ENCODE measurements at places on chromosomes 13 and 19.

- no peak for ATAC-seq
Measured at GRCh38 chr13:108154421-108154858, 60.9 kb downstream of the LIG4 start.

DNA sequence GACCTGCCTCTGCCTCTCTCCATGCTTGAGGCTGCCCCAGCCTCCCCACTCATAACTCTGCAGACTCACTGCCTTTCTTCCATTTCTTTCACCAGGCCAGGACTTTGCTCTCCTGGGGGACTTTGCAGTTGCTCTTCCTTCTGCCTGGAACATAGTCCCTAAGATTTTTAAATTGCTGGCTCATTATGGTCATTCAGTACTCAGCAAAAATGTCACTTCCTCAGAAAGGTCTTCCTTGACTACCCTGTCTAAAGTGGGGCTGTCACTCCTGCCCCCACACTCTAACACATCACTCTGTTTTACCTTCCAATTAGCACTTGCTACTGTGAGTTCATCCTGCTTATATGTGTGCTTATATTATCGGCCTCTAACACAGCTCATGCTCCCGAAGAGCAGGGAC, 618.2 kb downstream of the UQCRFS1 start:
- no peak for ATAC-seq

DNA sequence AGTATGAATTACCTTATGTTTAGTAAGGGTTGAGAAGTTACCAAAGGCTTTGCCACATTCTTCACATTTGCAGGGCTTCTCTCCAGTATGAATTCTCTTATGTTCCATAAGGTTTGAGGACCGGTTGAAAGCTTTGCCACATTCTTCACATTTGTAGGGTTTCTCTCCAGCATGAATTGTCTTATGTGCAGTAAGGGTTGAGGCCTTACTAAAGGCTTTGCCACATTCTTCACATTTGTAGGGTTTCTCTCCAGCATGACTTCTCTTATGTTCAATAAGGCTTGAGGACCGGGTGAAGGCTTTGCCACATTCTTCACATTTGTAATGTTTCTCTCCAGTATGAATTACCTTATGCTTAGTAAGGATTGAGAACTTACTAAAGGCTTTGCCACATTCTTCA, 26.7 kb downstream of the ZNF728 start:
- ATAC-seq = no peak

GRCh38 chr13:61187471-61187870, 228.2 kb downstream of the PCDH20 start:
- ATAC-seq = no peak

GRCh38 chr13:82370316-82370715, 1512.0 kb downstream of the SLITRK1 start:
- ATAC-seq = no peak

DNA sequence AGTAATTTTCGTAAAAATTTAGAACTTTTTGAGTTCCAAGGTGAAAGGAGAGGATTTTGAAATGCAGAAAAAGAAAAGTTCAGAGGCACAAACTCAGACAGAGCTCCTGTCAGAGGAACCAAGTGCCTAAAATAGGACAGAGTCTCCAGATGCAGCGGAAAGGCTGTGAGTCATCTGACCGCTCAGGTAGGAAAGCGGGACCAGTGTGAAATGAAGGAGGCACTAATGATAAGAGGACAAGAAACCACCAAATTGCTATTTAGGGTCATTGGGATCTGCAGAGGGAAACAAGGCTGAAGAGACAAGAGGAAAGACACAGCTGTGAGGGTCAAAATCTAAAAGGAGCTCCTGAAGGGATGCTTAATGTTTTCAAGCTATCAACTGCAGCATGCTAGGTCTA, 34.9 kb downstream of the IRS2 start:
- ATAC-seq = no peak

- no peak for ATAC-seq
Measured at GRCh38 chr13:77143431-77143830, 116.5 kb upstream of the FBXL3 start.

- no peak for ATAC-seq
Measured at GRCh38 chr19:13366529-13367143, 139.6 kb downstream of the CACNA1A start.

- ATAC-seq = no peak
Measured at GRCh38 chr19:16296713-16297112, 27.9 kb upstream of the KLF2 start.

- peak; percentile 22 for ATAC-seq
Measured at GRCh38 chr19:2015608-2015950, at the start of gene BTBD2. Gene BTBD2, minus strand, starts transcription at chr19:2015714. Its CDS starts 11 bp downstream, at chr19:2015703.

- no peak for ATAC-seq
Measured at GRCh38 chr13:100520936-100521850, 67.4 kb downstream of the GGACT start.

Measured in activated CD4-positive, CD25-positive, alpha-beta regulatory T cell treated with anti-CD3 and anti-CD28 coated beads, Interleukin-2, amount 50 U/mL, for 24 hours (primary cell).